ENCODE measurements at places on chromosomes 12 and 14. TPM values are rescaled to one million over a fixed set of nuclear protein-coding genes. Genes with fewer than 3 reads are reported as not detected.

The HOXC12 gene
- not detected for total RNA-seq

The ENDOU gene
- total RNA-seq, result 112 TPM

- H3K27ac ChIP-seq, result no peak overlapping the region
- no peaks in the 10 kb centered on the region for H3K36me3 ChIP-seq
- no peak overlapping the region for H3K4me3 ChIP-seq
- no peaks in the 10 kb centered on the region for H3K27me3 ChIP-seq
These were observed 149.5 kb upstream of the SLC38A2 start for GRCh38 chr12:46522071-46522470.

- H3K27me3 ChIP-seq, result peaks cover 22% of the 10 kb centered on the region
- H3K27ac ChIP-seq, result no peak overlapping the region
- peaks cover 13% of the 10 kb centered on the region for H3K4me1 ChIP-seq
- no peak for DNase-seq
These were observed 130.7 kb downstream of the SMOC1 start for GRCh38 chr14:70009961-70010360.

- no peaks in the 10 kb centered on the region for H3K36me3 ChIP-seq
- no peaks in the 10 kb centered on the region for H3K27me3 ChIP-seq
- no peaks in the 10 kb centered on the region for H3K4me1 ChIP-seq
- H3K4me3 ChIP-seq, result no peak overlapping the region
- no peak overlapping the region for H3K27ac ChIP-seq
These were observed 310.1 kb downstream of the ETNK1 start for GRCh38 chr12:22935090-22935489.

DNA sequence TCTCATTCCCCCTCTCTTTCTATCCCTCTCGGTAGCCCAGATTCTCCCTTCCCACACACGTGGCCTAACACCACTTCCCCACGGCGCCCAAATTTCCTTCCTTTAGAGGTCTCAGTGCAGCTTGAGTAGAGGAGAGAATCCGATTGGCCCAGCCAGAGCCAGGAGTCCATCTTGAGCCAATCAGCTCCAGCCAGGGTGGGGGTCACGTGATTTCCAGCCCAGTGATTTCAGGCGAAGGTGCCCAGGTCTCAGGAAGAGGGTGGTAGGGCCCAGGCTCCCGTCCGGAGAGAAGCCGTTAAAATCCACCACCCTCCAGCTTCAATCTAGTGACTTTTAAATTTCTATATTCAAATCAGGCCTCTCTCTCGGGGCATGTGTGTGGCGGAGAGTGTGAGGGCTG is 45.2 kb upstream of the MYL2 start:
- DNase-seq, result no peak
- H3K4me3 ChIP-seq, result no peak overlapping the region
- no peak overlapping the region for H3K27ac ChIP-seq
- no peaks in the 10 kb centered on the region for H3K27me3 ChIP-seq
- no peaks in the 10 kb centered on the region for H3K4me1 ChIP-seq

DNA sequence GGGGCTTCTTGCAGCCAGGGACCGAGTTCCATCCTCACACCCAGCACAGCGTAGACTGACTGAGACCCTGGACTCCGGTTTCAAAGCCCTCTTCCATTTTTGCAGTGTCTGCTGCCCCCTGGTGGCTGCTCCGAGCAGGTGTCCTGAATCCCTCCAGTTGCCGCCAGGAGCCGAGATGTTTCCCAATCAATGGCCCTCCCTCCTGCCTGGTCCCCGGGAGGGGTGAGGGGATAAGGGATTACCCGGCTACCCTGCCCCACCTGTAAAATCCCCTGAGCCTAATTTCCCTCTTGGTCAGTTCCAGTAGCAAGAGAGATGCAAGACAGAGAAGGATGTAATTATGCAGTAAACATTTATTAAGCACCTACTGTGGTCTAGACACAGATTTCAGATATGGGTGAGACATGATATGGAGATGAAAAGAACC is 55.0 kb downstream of the PHETA1 start:
- no peaks in the 10 kb centered on the region for H3K36me3 ChIP-seq
- no peak for DNase-seq
- no peaks in the 10 kb centered on the region for H3K4me1 ChIP-seq
- no peak overlapping the region for H3K27ac ChIP-seq
- peaks cover 33% of the 10 kb centered on the region for H3K27me3 ChIP-seq
- no peak overlapping the region for H3K4me3 ChIP-seq

DNA sequence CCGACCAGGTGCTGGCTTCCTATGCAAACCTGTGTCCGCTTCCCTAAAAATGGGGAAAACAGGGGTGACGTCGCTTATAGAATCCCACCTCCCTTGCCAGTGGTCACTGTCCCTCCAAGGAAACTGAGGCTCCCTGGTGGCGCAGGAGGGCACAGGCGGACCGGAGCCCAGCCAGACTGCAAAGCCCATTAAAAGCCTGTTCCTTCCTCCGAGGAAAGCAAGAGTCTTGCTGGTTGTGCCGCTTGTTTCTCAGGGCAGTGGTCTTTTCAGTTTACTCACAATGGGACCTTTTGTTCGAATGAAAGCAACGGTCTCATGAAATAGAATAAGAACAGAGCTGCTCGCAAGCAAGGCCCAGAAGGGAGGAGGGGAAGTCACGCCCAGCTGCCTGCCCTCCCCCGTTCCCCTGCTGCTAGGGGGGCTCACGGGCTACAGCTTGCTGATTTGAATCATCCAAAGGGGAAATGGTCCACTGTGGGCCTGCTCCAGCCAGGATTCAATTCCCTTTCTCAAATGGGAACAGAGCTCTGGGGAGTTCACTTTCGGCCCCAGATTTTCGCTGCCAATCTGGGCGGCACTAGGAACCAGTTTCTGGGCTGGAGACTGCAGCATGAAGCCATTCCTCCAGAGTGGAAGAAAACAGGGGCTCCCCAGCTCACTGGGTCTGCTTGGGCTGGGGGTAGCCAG is 4.6 kb upstream of the SELPLG start:
- H3K4me3 ChIP-seq, result no peak overlapping the region
- no peaks in the 10 kb centered on the region for H3K36me3 ChIP-seq
- H3K27ac ChIP-seq, result peak overlapping the region; percentile 65
- H3K4me1 ChIP-seq, result peaks cover 31% of the 10 kb centered on the region

- H3K4me1 ChIP-seq, result peaks cover 26% of the 10 kb centered on the region
- H3K27ac ChIP-seq, result no peak overlapping the region
- H3K27me3 ChIP-seq, result no peaks in the 10 kb centered on the region
- no peaks in the 10 kb centered on the region for H3K36me3 ChIP-seq
These were observed 3.9 kb upstream of the TMTC2 start for GRCh38 chr12:82682851-82683261.

- DNase-seq, result no peak
- H3K27ac ChIP-seq, result no peak overlapping the region
- H3K36me3 ChIP-seq, result no peaks in the 10 kb centered on the region
- H3K4me1 ChIP-seq, result peaks cover 3% of the 10 kb centered on the region
These were observed 420.3 kb downstream of the CCDC91 start for GRCh38 chr12:28610401-28611114.

DNA sequence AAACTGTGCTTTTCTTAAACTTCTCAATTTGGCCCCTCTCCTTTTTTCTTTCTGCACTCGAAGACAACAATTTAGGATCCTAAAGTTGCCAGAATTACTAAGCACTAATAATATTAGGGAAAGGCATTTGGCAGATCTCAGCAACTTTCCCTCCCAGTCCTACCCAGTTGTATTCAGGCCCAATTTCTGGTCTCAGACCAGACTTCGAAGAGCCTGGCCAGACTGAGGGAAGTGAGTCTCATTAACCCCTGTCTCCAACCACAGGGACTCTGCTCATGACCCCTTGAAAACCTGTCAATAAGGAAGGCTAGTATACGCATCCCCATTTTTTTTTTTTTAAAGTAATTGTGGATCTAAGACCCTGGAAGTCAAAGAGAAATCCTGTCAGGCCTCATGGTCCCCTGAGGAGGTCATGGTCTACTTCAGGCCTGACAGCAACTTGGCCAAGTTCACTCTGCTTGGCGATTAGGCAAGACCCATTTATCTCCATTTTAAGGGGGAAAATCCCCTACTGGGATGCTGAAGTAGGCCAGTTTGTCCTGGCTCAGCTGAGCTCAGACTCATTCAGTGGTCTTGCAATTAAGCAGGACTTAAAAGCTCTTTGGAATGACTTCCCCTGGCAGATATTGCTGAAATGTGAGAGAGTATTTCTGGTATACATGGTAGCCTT is 521.0 kb downstream of the FUT8 start:
- H3K27ac ChIP-seq, result no peak overlapping the region
- H3K27me3 ChIP-seq, result no peaks in the 10 kb centered on the region
- no peak overlapping the region for H3K4me3 ChIP-seq
- no peaks in the 10 kb centered on the region for H3K36me3 ChIP-seq
- H3K4me1 ChIP-seq, result no peaks in the 10 kb centered on the region

DNA sequence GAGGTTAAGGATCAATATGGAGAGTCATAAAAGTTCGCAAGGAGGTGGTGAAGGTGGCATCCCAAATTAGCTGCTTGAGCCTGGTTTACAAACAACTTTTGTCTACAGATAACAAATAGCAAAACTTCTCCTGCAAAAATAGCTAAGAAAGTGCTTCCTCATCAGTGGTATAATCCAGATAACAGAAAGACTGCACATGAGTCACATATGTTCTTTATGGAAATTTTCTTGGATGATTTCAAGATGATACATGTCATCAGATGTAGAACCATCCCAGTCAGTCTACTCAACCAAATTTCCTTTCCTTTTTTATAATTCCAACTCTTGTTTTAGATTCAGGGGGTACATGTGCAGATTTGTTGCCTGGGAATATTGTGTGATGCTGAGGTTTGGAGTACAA is 133.0 kb downstream of the BTG1 start:
- DNase-seq, result no peak
- H3K4me1 ChIP-seq, result no peaks in the 10 kb centered on the region
- no peaks in the 10 kb centered on the region for H3K27me3 ChIP-seq
- no peak overlapping the region for H3K27ac ChIP-seq

Measured in esophagus squamous epithelium (tissue), 5 donors.